ENCODE measurements at places on chromosomes 13 and 19. TPM values are rescaled to one million over a fixed set of nuclear protein-coding genes. Genes with fewer than 3 reads are reported as not detected.

LIN37 gene
- 4.7 TPM for total RNA-seq

- DNase-seq: no peak
These were observed 7.0 kb upstream of the MAP2K2 start for GRCh38 chr19:4130744-4131438.

GRCh38 chr13:21957833-21958232 is 287.0 kb downstream of the FGF9 start:
- no peak for DNase-seq

- DNase-seq: no peak
These were observed 109.1 kb downstream of the PCDH9 start for GRCh38 chr13:67120872-67121531.

DNA sequence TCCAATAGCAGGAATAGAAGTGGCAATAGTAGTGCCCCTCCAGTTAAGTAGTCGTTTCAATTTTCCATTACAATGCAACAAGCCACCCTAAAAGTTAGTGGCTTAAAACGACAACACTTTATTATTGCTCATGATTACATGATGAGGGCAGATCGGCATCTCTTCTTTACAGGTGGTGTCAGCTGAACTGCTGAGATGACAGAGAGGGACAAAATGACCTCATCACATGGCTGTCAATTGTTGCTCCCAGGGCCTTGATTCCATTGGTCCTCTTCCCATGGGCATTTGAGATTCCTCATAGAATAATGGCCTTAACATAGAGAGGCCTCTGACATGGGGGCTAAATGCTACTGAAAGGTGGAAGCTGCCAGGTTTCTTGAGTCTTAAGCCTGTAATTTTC is 679.8 kb upstream of the KLHL1 start:
- DNase-seq: no peak

- DNase-seq: no peak
These were observed 3.2 kb downstream of the UBAC2 start for GRCh38 chr13:99203601-99204579.

PSG6 gene
- total RNA-seq: not detected

GRCh38 chr19:35225951-35226350 is 2.6 kb downstream of the FAM187B start:
- DNase-seq: peak; percentile 43

DNA sequence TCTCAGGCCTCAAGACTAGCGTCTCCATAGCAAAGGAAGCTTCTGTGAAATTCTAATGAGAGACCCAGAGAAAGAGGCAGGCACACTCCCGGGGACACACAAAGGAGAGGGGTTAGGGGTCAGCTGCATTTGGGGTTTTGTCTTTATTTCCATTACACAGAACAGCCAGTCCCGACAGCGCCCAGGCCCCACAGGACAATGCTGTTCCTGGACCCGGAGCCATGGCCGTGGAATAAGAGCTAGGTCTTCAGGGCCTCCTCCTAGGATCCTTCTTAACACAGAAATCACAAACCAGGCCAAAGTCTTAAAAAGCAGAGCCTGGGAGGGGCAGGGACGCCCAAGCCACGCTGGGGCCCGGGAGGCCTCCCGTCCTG is 22.8 kb downstream of the KCTD15 start:
- DNase-seq: peak; percentile 80

DNA sequence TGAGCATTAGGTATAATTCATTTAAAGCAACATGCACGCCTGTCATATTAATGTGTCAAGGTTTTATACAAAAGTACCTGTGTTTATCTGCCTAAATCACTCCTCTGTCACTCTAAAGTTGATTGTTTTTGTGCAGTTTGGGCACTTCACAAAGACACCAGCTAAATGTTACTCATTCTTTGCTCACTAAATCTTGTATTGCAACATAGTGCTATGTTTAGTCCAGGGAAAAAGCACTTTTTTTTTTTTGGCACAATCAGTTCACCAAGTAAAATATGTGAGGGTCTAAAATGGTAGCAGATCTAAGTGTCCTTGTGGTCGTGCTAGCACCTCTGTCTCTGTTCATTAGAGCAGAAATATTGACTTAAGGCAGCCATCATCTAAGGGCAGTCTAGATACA is 2526.7 kb upstream of the PCDH20 start:
- DNase-seq: no peak

- DNase-seq: no peak
These were observed 66.1 kb downstream of the ZNF486 start for GRCh38 chr19:20233105-20233504.

GRCh38 chr13:94323764-94324758 is 155.4 kb downstream of the DCT start:
- no peak for DNase-seq

- DNase-seq: no peak
These were observed 370.0 kb downstream of the FGF9 start for GRCh38 chr13:22040810-22041364.

- no peak for DNase-seq
These were observed 5.2 kb upstream of the KBTBD7 start for GRCh38 chr13:41199526-41199925.

CLDND2 gene
- total RNA-seq: 1.8 TPM

NCCRP1 gene
- total RNA-seq: 367 TPM

BRME1 gene
- total RNA-seq: 11.8 TPM

- DNase-seq: no peak
These were observed 440.0 kb downstream of the ZNF536 start for GRCh38 chr19:30812099-30812678.

DNA sequence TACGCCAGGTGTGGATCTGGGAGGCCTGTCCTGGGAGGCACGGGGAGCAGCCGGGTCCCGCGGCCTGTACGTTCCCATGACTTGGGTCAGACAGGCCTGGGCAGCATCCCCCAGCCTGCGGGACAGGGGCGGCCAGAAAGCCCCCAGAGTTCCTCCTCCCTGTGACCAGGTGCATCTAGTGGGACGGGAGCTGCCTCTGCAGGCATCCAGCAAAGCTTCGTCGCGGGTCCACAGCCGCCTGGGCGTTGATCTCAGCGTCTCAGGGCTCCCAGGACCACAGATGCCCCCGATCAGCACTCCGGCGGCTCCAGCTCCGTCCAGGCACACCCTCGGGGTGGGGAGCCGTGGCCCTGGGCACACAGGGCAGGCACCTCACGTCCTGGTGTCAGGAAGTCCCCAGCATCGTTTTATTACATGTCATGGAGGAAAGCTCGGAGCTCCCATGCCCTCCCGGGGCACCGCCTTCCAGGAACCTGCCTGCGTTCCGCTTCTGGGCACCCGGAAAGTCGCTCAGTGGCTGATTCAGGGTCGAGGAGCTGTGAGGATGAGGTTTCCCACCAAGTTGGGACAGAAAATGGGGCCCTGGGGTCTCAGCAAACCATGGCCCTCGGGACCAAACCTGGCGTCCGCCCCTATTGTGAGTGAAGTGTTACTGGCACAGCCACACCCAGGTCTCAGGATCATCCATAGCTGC is 1.5 kb upstream of the GZMM start:
- DNase-seq: no peak

DNA sequence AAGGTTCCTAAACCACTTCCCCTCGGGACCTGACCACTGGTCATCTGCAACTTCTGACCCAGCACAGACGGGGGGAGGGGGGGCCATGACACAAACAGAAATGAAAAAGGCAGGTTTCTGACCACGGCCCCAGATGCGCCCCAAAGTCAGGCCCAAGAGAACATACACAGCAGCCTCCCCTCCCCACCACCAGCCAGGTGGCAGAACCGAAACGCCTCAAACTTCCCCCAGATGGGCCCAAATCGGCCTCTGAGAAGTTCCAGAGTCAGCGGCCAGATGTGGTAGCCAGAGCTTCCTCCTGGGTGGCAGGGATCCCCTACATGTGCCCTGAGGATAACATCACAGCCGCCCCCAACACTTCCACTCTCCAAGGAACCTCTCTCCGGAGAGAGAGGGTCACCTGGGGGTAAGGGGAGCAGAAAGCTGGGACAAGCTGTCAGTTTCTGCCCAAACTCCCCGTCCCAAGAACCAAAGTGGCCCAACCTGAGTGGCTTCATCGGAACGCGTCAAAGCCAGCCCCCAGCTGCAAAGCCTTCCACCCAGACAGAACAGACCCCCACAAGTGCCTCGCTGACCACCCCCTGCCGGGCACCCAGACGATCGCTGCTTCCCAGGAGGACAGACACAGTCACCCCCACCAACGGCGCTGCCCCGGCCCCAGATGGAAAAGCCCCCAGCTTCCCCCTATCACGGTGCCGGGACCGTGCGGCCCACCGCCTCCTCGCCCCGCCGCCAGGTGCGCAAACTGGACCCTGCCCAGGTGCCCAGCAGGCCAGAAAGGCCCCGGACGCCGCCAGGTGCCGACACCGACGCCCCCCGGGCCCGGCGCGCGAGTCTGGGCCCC is 800 bp downstream of the ELL start:
- DNase-seq: no peak

DNA sequence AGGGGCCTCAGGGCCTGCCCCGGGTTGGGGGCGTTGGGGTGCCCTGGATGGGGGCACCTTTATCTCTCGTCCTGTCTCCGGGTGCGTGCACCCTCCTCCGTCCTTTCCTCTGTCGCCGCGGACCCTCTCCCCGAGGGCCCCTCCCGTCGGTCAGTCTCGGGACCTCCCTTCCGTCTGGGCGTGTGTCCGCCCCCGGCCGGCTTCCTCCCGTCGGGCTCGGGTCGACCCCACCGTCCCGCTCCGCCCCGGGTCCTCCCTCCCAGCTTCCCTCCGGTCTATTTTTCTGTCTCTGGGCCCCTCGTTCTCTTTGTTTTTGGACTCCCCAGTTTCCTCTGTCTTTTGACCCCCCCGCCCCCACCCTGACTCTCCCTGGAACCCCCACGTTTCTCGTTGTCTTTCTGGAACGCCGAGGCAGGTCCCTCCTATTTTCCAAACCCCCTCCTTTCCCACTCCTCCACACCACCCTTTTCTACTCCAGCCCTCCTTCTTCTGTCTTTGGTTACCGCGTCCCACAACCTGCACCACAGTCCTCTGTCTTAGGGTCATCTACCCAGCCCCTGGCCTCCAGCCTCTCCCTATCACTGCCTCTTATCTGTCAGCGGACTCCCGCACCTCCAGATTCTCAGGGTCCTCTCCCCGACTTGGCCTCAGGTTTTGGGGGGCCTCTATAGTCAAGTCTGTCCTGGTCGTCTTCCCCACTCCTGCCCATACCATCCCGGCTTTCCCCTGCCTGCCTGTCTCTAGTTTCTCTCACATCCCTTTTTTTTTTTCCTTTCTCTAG is 757 bp downstream of the EGLN2 start:
- no peak for DNase-seq

ISOC2 gene
- 67.6 TPM for total RNA-seq

DNA sequence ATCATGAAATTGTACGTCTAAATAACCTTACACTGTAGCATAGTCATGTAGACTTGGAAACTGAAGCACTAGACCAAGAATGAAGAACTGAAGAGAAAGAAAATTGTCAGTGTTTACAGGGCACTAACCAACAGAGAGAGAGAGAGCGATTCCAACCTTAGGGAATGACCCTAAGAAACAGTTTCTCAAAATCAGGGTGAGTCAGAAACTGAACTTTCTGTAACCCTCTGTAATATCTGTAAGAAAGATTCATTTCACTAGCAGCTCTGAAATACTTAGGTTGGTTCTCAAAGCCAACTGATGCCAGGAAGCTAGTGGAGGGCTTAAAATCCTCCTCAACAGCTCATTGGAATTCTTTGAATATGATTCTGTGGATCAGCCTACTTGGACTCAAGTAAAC is 936.9 kb downstream of the EFNB2 start:
- DNase-seq: no peak

PSG11 gene
- not detected for total RNA-seq

FFAR3 gene
- not detected for total RNA-seq

ABCA7 gene
- 30.3 TPM for total RNA-seq

SHISA7 gene
- total RNA-seq: not detected

GRCh38 chr19:43533546-43534304 is 737 bp downstream of the ZNF575 start:
- DNase-seq: peak; percentile 99

GRCh38 chr13:66076417-66076816 is 1153.7 kb downstream of the PCDH9 start:
- no peak for DNase-seq

- DNase-seq: no peak
These were observed 19.8 kb upstream of the ACP7 start for GRCh38 chr19:39064405-39064804.

- DNase-seq: no peak
These were observed 800.7 kb upstream of the SLITRK5 start for GRCh38 chr13:86870444-86870843.

WDR87 gene
- total RNA-seq: not detected

GRCh38 chr13:94660695-94661326 is 51.5 kb downstream of the SOX21 start:
- DNase-seq: no peak

- no peak for DNase-seq
These were observed 4.3 kb upstream of the ZNF813 start for GRCh38 chr19:53463263-53463662.

GRCh38 chr13:42393573-42394360 is 121.8 kb downstream of the AKAP11 start:
- no peak for DNase-seq

DNA sequence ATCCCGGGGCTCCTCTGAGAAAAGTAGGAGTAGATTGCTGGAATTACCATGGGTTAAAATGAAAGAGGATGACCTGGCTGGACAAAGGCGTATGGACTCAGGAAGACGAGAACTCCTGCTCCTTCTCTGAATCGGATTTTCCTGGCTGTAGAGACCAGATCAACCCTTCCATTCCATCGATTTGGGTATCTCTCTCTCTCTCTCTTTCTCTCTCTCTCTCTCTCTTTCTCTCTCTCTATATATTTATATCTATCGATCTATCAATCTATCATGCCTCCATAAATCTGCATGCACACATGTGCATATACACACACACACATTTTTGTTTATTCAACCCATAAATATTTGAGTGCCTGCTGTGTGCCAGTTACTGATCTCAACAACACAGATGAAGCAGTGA is 234.9 kb downstream of the LMO7 start:
- no peak for DNase-seq

- no peak for DNase-seq
These were observed 169.5 kb upstream of the STARD13 start for GRCh38 chr13:33454844-33455705.

DNA sequence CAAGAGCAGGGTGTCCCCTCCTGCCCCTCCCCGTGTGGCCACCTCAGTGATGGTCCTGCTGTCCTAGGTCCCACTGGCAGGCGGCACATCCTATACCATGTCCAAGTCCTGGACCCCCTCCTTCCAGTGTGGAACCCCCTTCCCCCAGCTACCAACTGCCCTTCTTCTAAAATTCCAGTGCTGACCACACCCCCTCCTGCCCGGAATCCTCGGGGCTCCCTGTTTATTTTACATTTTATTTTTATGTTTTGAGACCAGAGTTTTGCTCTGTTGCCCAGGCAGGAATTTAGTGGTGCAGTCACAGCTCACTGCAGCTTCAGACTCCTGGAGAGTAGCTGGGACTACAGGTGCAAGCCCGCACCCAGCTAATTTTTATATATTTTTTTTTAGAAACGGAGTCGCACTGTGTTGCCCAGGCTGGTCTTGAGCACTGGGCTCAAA is 945 bp upstream of the CPAMD8 start:
- DNase-seq: no peak

- no peak for DNase-seq
These were observed 91.3 kb downstream of the EDNRB start for GRCh38 chr13:77827332-77827731.

GRCh38 chr13:103716718-103717117 is 650.5 kb upstream of the SLC10A2 start:
- DNase-seq: no peak

GRCh38 chr13:72165276-72165675 is 298.3 kb upstream of the DACH1 start:
- DNase-seq: no peak

- DNase-seq: peak; percentile 38
These were observed 7.6 kb upstream of the KANK2 start for GRCh38 chr19:11204943-11205349.

PTPRH gene
- total RNA-seq: 0.22 TPM

Data from lower leg skin (tissue), 4 donors.